ENCODE measurements at places on chromosomes 12 and 14.

- DNase-seq = no peak
Observed at GRCh38 chr14:24250354-24250753, 7.9 kb upstream of the TINF2 start.

GRCh38 chr12:91394903-91395302, 212.3 kb upstream of the DCN start:
- DNase-seq = no peak

DNA sequence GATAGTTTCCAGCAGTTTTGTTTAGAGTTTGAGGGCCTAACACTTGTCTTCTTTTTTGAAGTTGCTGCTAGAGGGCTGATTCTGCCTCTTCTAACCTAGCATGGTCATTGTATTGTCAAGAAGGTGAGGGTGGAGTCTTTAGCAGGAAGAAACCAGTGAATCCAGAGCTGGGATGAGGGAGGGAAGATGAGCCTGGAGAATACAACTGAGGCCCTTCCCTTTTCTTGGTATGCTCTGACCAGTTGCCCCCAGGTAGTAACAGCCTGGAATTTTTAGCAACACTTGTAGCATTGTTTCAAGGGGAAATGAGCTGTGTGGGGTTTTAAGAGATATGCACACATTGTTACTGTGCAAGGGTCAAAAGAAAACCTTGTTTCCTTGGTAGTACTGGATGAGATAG, 9.0 kb downstream of the FLVCR2 start:
- DNase-seq = no peak

DNA sequence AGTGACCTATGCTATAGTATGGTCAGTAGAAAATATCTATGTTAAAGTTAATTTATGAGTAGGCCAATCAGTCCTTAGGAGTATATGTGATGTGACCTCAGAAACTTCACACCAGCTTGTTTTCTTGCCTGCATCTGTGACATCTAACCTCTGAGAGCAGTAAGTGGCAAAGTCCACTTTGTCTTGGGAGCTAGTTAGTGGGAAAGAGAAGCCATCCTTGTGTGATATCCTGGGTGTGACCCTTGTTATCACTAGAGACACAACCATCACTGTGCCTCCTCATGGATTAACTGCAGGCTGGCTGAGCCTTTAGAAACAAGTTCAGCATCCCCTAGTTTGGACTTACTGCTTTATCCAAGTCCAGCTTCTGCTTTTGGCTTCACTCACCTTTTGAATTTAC, 170.6 kb upstream of the STXBP6 start:
- DNase-seq = no peak

DNA sequence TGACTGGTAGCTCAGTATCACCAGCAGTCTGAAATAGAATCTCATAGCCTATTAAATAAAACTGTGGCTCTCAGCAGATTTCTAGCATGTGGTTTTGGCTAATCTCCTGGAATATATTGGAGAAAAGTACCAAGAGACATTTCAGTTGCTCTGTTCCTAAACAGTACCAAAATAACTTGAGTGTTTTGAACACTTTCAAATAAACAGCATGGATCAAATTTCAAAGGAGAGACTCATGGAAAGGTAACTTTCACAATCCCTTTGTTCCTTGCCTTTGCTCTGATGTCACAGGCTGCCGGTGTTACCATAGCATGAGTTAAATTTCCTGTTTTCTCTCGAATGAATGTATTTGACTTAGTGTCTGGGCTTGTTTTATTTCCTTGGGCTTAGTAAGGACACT, 3.4 kb downstream of the ARG2 start:
- peak; percentile 16 for DNase-seq

- DNase-seq = no peak
Observed at GRCh38 chr12:57623811-57624390, 9.1 kb downstream of the B4GALNT1 start.

- DNase-seq = peak; percentile 4
Observed at GRCh38 chr12:116065606-116066005, 211.9 kb downstream of the MED13L start.

- no peak for DNase-seq
Observed at GRCh38 chr12:63924781-63925180, 80.3 kb downstream of the SRGAP1 start.

GRCh38 chr12:178829-179109, 35.2 kb downstream of the SLC6A12 start:
- no peak for DNase-seq

DNA sequence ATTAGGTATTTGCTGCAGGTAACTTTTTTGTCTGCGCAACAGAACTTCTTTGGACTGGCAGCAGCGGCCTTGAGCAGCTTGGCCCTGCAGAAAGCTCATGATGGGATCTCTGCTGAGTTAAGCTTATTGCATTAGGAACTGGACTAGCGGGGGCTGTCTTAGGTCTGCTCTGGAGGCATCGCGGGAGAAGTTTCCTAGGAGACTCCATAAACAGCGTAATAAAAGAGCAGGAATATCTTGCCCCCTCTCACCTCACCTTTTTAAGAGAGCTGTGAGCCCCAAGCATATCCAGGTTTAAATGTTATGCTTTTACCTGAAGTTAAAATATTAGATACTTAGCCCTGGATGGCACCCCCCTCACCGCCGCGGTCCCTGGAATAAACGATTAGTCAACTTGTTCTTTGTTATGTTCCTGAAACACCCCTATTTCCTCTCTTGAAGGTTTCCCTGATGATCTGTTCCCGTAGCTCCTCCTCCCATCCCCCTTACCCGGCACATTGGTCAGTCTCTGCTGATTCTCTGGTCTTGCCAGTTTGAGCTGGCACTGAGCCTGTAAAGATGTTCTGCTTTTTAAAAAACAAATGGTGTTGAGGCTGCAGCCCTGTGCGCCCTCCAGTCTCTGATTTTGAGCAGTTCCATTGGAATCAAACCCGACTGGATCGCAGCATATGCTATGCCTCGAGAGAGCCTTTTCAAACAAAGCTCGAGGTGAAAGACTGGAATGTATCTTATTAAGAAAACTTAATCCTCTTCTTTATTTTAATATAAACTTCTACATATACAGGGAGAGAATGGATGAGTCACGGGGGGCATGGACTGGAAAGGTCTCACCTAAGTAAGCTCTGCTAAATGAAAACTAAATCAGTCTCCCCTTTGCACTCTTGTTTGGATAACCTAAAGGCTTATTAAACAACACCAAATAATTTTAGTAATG, 1.9 kb downstream of the MLXIP start:
- DNase-seq = peak; percentile 52

DNA sequence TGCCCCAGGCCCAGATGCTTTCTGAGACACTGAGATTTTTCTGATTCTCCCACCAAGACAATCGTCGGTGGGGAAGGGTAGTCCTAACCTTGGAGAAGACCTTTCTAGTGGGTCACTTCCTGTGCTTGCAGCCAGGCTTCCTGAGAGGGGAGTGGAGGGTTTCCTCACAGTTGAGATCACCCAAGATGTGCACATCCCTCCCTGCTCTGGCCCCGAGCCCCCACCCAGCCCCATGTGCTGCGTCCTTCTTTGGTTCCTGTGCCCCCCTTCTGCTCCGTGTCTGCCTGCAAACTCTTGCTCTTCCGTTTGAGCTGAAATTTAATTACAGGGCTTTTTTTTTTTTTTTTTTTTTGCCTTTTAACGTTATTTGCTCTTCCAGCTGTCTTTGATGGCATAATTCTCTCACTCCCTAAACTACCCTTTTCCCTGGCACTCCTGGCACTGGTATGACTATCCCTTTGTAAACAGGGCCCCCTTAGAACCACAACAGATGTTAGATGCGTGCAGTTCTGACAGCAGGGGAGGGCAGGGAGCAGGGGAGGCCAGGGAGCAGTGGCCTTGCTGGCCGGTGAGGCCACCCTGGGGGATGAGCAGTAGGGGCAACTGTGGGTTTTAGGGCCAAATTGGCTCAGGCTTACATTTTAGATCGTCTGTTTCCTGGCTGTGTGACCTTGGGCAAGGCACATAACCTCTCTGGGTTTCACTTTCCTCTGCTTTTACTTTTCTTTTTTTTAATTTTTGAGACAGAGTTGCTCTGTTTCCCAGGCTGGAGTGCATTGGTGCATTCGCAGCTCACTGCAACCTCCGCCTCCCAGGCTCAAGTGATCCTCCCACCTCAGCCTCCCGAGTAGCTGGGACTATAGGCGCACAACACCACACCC, 144.5 kb downstream of the PHETA1 start:
- no peak for DNase-seq

DNA sequence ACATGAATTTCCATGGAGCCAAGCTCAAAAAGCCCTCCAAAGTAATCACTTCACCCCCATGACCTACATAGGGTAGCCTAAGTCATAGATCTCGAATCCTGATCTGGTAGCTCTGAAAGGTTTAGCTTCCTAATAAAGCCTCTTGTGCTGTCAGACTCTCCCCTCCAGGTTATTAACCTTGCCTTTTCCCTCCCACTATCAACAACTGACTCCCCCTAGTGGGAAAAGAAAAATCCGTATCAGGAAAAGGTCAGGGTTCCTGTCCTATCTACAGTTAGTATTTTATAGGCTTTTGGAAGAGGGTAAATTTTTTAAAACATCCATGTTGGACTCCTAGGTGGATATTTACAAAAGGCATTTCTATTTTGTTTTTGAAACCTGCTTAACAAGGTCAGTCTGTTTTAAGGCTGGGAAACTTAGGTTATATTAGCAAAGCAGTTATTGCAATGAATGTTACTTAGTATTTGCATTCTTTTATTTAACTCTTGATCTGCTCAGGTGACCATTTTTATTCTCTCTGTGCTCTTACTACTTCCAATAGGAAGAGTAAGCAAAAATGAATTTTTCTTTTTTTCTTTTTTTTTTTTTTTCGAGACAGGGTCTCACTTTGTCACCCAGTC, 8.0 kb downstream of the YY1 start:
- peak; percentile 77 for DNase-seq

DNA sequence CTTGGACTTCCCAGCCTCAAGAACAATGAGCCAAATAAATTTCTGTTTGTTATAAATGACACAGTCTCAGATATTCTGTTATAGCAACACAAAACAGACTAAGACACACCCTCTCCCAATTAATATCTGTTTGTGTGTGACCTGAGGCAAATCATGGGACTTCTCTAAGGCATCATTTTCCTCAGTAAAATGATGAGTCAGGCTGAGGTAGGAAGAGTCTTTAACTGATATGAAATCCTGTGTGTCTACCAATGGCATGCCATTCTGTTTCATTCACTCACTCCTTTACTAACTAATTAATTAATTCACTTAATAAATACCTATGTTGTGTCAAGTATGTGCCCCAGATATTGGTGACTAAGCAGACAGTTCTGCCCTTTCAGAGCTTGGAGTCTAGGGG, 258.4 kb upstream of the CRY1 start:
- no peak for DNase-seq

GRCh38 chr12:102144221-102144620, 24.2 kb downstream of the PARPBP start:
- no peak for DNase-seq

GRCh38 chr12:46269429-46270241, 792 bp upstream of the SLC38A1 start:
- DNase-seq = peak; percentile 69

GRCh38 chr12:101962486-101962885, 85.1 kb downstream of the DRAM1 start:
- no peak for DNase-seq

DNA sequence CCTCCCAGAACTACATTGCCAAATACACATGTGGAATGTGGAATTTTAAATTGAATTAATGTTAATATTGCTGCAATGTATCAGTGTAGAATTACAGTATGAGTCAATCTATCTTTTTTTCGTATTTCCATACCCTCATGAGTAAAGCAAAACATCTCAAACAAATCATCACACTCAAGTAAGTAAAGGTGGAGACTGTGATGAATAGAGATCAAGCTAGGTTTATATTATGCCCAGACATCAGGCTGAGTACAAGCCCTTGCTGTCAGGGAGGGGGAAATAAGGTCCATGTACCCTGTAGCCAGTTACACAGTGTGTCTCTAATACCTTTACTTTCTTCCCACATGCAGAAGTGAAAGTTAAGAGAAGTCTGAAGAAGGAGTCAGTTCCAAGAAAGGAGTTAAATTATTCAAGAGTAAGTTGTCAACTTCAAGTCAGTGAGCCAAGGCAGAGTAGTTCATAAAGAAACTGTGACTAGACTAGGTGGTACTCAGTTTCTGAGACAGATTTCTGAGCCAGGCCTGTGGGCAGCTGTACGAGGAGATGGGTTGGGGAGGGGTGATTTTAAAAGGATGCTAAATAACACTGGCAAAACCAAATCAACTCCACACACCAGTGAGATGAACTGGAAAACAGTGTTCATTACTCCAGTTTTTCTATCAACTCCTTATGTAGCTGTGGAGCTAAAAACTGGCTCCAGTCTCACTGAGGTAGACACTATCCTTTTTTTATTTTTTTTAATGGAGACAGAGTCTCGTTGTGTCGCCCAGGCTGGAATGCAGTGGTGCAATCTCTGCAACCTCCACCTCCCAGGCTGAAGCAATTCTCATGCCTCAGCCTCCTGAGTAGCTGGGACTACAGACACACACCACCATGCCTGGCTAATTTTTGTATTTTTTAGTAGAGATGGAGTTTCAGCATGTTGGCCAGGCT, 23.8 kb upstream of the STK38L start:
- DNase-seq = no peak

- no peak for DNase-seq
Observed at GRCh38 chr12:113892556-113892955, 73.6 kb downstream of the RBM19 start.

DNA sequence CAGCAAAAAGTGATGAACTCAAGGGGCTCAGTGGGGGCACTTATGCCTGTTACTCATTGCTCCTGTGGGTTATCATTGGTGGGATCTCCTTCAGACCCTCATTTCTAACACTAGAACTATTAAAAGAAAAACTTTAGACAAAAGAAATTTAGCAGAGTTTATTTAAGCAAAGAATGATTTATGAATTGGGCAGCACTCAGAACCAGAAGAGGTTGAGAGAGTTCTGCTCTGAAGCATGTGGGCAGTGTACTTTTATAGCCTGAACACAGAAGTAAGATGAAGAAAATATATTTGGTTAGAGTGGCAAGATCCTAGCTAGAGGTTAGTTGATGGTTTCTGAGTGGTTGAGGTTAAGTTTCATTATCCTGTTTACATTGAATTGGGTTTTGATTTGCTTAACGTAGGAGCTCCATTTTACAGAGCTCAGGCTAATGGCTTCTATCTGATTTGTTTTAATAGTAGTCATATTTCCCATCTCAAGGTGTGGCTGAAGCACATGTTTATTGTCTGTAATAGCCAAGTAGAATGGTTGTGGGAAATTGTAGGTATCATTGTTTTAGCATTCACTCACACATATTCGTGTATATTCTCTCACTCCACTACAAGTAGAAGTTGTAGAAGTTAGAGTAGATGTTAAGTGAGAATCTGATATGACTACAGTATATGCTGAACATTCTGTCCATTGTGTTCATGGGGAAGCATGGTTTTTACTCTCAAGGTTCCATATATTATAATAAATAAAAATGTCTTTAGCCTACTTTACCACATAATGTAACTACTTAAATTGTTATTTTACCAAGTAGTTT, 27.6 kb downstream of the LEMD3 start:
- no peak for DNase-seq

DNA sequence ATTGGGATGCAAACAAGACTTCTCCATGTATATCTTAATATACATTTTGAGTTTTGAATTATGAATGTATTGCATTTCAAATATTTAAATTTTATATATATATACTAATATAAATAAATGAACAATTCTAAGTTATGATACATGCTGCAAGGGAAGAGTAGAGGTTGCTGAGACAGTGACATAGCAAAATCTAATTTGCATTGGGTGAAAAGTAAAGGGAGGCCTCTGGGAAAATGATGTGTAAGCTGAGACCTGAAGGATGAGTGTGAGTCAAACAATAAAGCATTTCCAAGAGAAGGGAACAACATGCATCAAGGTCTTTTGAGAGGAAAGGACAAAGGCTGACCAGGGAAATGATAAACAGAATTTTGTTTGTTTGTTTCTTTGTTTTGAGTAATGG, 62.9 kb upstream of the PTPRQ start:
- DNase-seq = no peak

All from hepatocyte (in vitro differentiated cells).